ENCODE measurements at places on chromosomes 16 and 17.
A peak's percentile ranks its signal among the peaks of the same experiment; 100 is the strongest.

DNA sequence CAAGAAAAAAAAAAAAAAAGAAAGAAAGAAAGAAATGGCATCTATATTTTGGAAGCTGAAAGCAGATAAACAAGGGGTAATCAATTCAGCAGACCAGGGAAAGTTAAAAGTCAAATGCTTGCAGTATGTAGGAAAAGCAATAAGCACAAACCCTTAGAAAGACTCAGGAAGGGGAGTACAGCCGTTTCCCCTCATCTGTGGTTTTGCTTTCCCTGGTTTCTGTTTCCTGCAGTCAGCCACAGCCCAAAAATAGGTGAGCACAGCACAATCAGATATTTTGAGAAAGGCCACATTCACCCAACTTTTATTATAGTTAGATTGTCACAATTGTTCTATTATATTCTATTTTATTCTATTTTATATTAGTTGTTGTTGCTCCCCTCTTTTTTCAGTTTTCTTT is 14.4 kb upstream of the ALOX12 start:
- no peak for DNase-seq

- DNase-seq, result no peak
These were observed 7.8 kb downstream of the NR1D1 start for GRCh38 chr17:40092581-40092980.

- no peak for DNase-seq
These were observed 69.9 kb downstream of the FTO start for GRCh38 chr16:53773881-53774280.

- no peak for DNase-seq
These were observed 14.5 kb upstream of the TNFRSF13B start for GRCh38 chr17:16986391-16986790.

DNA sequence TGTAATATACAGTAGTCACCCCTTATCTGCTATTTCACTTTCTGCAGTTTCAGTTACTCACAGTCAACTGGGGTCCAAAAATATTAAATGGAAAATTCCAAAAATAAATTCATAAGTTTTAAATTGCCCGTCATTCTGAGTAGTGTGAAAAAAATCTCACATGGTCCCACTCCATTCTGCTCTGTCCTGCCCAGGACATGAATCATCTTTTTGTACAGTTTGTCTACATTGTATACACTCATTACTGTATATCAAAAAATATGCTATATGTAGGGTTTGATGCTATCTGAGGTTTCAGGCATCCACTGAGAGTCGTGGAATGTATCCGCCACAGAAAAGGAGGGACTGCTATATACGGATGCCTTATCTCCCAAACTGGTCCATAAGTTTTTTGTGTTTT is 16.0 kb upstream of the APPBP2 start:
- DNase-seq, result no peak

DNA sequence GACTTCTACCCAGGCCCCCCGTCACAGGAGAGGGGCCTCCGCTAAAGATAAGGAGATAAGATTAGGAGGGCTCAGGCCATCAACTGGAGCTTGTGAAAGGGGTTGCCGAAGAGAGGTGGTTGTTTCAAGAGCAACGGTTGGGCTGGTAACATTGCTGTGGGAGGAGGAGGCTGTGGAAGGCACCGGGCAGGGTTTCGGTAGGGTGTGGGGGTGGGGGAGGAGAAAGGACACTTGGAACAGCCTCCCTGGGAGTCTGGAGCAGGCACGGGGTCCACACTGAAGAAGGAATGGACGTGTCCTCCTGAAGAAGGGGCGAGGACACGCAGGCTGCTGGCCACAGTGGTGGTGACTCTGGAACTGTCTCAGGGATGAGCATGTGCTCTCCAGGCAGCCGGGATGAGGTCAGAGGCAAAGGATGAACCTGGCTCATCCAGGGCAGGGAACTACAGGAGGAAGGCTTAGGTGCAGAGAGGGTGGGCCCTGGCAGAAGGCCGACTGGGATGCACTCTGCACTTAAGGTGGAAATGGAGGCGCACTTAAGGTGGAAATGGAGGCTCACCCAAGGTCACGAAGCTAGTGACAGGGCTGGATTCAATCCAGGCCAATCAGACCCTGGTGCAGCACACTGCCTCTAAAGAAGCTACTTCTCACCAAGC is 1.2 kb upstream of the EPX start:
- no peak for DNase-seq

GRCh38 chr16:2251296-2252111 is at the start of gene ECI1:
TSS of gene ECI1 (minus strand) at chr16:2251587. CDS start at chr16:2251566, 21 bp downstream.
- DNase-seq, result peak; percentile 100

- DNase-seq, result no peak
These were observed 151.1 kb downstream of the SDK2 start for GRCh38 chr17:73492821-73493814.

All from GM20000 (cell line).